Stimulated activated CD8-positive, alpha-beta memory T cell treated with anti-CD3 and anti-CD28 coated beads, Interleukin-15, amount 100 ng/mL, for 1 hour (primary cell): ENCODE measurements at places on chromosomes 5 and 9.

DNA sequence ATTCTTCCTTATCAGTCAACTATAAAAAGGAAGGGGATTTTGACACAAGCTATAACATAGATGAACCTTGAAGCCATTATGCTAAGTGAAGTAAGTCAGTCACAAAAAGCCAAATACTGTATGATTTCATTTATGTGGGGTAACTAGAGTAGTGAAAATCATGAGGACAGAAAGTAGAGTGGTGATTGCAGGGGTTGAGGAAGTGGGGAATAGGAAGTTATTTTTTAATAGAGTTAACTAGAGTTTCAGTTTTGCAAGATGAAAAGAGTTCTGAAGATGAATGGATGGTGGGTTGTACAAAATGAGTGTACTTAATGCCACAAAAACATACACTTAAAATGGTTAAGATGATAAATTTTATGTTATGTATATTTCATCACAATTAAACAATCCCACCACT lies 65.4 kb upstream of the FAM174A start:
- no peak for DNase-seq

DNA sequence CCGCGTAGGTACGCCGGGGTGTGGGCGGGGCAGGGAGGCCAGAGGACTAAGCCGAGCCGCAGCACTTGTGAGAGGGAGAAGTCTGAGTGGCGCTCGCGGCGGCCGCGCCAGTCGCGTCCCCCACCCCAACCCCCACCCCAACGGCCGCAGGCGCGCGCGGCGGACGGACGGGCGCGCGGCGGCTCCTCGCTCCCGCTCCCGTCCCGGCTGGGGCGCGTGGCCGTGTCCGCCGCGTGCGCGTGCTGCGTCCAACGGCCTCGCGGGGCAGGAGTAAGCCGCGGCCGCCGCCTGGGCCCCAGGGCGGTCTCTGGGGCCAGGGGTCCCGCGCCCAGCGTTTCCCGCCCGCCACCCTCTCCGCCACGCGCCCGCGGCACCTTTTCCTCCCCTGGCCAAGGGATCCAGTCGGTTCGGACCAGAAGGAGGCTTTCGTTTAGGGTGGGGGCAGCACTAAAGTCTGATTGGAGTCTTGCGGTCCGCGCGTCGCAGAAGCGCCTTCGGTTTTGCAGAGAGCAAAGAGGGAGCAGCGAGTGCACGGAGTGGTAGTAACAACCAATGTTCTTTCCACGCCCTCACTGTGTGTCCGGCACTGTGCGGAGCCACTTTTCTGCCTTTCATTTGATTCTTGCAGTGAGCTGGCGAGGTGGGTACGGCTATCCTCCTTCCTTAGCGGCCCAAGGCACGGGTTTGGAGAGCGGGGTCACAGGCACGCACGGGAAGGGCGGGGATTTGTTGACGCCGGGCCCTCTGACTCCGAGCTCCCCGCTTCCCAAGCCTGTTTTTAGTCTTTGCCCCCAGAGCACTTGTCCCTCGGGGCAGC lies 483 bp downstream of the G3BP1 start:
- DNase-seq, result peak; percentile 5

DNA sequence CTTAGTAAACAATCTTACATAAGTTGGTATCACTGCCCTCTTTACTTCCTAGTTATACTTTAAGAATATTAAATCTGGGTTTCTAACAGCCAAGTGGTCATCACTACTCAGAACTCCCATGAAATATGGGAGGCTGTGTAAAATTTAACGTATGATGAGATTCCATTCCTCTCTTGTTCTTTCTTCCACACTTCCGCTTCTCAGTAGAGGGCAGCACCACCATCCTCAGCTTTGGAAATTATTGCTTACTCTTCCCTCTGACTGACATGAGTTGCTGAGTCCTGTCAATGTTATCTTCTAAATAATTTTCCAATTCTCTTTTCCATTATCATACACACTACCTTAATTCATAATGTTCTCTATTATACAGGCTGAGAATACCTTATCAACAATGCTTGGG lies 194.0 kb downstream of the RFX3 start:
- no peak for DNase-seq

- no peak for DNase-seq
Measured at GRCh38 chr9:123432331-123433236, 76.6 kb downstream of the CRB2 start.

- DNase-seq, result no peak
Measured at GRCh38 chr9:81552581-81552991, 136.8 kb downstream of the TLE1 start.

DNA sequence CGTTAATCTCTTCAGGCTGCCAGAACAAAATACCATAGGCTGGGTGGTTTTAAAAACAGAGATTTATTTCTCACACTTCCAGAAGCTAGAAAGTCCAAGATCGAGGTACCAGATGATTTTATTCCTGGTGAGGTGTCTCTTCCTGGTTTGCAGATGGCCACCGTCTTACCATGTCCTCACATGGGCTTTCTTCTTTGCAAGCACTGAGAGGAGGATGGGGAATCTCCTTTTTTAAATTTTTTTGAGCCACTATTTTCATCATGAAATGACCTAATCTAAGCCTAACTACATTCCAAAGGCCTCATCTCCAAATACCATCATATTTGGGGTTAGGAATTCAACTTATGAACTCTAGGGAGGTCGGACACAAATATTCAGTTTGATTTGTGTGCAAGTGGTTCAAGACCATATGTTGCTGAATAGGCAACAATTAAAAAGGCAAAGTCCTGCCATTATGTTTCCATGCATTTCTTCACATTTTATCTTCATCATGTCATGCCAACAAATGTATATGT lies 371.2 kb downstream of the CDH18 start:
- DNase-seq, result no peak

DNA sequence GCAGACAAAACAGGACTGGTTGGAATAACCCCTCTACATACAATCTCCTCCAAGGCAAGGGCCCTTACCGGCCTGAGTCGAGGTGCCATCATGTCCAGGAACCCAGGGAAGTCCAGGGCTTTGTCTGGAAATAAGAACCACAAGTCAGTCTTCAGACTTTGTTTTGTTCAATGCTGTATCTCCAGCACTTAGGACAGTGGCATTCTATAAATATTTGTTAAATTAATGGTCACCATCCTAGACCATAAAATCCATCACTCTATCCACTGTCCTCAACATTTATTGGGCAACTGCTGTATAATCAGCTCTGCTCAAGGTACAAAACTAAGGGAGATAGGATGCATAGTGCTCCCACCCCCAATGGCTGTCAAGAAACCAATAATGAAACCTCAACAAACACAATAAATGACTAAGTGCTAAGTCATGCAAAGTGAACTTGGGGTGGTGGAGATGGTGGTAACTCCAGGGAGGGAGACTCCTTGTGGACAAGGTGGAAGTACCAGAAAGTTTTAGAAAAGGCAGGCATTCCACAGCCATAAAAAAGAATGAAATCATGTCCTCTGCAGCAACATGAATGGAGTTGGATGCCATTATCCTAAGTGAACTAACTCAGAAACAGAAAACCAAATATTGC lies 5.0 kb downstream of the RELL2 start:
- DNase-seq, result no peak

- no peak for DNase-seq
Measured at GRCh38 chr5:168030912-168031311, 260.5 kb upstream of the WWC1 start.

DNA sequence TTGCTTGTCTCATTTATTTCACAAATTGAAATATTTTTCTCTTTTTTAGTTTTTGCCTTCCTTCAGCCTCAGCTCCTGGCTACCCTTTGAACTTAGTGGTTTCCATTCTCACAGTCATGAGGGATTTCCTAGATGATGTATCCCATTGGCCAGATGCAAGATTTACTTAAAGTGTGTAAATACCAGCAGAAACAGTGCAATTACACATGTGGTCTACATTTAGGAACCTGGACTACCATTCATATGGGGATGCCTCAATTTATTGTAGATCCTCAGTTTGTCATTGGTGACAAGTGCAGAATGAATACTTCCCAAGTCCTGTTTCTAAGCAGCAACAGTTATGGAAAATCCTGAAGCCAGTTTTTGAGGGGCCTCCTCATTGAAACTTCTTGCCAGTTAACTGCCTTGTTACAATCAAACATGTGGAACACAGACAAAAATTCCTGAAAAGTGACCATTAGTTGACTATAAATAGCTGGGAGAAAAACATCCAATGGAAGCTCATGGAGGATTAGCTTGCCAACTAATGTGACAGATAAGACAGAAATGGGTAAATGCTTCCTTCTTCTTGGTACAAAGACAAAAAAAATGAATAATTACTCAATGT lies 113.6 kb upstream of the FER start:
- DNase-seq, result no peak

DNA sequence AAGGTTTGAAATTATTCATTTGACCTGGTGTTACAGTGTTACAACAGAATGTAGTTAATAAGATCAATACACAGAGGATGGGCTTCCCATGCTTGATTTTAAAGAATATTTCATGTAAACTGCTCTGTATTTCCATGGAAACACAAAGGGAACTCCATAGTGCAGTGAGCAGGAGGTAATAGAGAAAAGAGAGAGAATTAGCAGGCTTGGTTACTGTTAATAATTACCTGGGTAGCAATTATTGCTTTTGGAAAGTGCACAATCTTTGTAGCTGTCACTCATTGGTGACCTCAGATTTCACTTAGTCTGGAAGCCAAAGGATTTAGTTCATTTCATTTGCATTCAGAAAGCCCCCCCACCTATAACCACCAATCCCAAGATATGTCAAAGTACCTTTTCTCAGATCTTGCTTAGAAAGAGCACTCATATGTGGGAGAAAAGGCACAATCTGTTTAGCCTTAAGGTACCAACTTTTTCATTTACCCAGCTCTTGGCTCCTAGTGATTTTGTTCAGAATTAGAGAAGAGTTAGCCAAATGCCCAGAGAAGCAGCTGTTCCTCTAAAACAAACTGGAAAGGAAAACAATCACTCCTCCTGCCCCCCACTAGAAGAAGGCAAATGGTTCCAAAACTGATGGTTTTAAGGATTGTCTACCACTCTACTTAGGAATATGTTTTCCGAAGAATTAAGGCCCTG lies 234.5 kb upstream of the SLC24A2 start:
- DNase-seq, result no peak

GRCh38 chr9:109886617-109887016 lies 106.6 kb downstream of the PALM2AKAP2 start:
- no peak for DNase-seq

DNA sequence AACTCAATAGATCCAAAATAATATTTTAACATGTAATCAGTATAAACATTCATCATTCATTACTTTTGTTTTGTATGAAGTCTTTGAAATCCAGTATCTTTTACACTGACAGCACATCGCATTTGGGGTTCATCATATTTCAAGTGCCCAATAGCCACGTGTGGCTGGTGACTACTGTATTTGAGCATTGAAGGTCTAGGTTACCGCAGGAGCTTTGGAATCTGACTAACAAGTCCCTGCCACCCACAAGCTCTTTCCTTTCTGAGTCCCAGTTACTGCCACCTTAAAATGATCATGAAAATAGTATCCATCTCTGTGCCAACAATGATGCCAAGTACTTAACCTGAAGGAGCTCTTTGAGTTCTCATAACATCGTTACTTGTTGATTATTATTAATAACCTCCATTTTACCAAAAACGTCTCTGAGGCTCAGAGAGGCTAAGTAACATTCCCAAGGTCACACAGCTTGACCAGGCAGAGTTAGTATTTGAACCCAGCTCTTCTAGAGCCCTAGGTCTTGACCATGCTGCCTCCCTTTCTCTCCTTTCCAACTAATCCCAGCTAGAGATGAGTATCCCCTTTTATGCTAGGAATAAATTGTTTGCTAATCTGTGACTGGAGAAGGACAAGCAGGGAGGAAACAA lies 24.2 kb downstream of the ARHGEF37 start:
- no peak for DNase-seq

DNA sequence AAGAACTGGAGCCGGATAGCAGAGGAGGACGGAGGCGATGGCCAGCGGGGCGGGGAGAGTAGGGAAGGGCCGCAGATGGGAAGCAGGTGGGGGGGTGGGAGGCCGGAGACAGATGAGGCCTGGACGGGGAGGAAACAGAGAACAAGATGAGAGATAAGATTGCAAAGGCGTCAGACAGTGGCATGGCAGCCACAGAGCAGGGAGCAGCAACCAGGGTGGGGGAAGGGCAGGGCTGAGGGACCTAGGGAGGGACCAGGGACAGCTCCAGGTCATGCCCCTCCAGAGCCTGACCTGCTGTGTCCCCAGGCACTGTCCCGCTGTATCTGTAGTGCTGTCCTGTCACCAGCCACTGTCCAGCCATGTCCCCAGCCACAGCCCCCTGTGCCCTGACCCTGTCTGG lies 49.6 kb upstream of the LMX1B start:
- DNase-seq, result no peak

DNA sequence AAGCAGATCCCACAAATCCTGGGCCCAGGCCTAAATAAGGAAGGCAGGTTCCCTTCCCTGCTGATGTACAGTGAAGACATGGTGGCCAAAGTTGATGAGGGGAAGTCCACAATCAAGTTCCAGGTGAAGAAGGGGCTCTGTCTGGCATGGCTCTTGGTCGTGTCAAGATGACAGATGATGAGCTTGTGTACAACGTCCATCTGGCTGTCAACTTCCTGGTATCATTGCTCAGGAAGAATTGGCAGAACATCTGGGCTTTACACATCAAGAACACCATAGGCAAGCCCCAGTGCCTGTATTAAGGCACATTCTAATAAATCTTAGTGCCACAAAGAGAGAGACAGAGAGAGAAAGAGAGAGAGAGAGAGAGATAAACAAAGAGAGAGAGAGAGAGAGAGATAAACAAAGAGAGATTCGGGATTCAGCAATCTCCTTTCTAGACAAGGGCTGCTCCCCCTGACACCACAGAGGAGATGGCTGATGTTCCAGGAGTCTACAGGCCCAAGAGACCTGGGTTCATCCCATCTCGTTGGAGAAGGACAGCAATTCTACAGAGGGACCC lies 45.5 kb upstream of the HSPA9 start:
- no peak for DNase-seq

GRCh38 chr5:105659396-105659795 lies 2011.3 kb downstream of the EFNA5 start:
- no peak for DNase-seq

DNA sequence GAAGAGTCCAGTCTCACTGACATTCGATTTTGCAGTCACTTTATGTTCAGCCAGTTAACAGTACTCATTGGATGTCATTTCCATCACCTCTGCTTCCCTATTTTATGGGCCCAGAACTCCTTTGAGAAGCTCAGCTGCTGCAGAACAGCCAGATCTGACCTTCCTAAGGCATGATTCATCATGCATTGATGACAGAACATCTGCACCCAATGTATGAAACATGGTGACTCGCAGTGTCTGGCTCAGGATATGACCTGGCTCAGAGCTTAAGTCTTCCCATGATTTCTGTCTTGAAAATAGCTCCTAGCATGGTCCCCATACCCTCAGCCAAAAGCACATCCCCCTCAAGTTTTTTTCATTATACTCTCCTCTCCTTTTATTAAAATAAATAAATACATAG lies 92.6 kb upstream of the TRIM32 start:
- no peak for DNase-seq

- DNase-seq, result no peak
Measured at GRCh38 chr9:127503379-127503921, 52.1 kb downstream of the LRSAM1 start.

- no peak for DNase-seq
Measured at GRCh38 chr5:16721151-16722096, 104.6 kb upstream of the RETREG1 start.

DNA sequence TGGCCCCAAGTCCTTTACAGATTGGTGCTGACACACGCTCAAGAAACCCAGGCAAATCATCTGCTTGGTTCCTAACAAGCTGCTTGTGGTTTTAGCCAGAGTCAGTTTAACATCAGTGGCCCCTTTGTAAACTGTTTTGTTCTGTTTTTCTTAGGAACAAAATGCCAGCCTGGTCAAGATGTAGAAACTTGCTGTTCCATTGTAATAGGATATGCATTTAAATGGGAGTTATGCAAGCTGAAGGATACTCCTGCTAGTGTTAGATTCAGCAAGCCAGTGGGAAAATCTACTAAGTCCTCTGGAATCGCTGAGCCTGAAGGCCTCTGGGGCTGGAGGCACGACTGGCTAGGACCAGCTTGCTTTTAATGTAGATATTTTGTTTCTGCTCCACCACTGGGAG lies 391.1 kb downstream of the TLE4 start:
- DNase-seq, result no peak
